Fibroblast of villous mesenchyme (primary cell): ENCODE measurements at places on chromosomes 2 and 18.
A peak's percentile ranks its signal among the peaks of the same experiment; 100 is the strongest.

DNA sequence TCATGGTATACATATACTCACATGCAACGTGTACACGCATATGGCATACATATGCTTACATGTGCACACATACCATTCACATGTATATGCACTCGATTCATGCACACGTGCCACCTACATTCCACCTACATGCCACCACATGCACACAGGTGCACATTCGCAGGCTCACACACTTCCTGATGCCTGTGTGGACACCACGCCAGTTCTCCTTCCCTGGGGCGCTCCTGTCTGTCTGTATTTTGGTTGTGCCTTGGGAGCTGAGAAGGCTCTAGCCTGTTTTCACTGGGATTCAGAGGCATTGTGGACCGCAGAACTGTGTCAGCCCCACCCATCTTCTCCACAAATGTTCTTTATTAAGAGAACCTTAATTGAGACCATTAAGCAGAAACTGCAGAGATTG lies 96.6 kb upstream of the CTDP1 start:
- no peak for DNase-seq

DNA sequence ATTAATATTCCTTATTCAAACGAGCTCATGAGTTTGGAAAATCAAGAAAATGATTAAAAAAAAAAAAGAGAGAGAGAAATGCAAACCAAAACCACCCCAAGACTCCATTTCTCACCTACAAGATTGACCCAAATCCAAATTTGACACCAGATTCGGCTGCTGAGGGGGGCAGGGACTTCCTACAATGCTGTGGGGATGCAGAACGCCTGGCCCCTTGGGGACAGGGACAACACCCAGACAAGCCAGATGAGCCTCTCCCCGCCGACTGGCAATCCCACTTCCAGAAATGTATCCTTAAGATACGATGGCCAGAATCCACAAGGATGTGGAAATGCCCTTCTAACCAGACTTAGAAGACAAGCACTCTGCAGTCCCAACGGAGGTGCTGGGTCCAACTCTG lies 20.7 kb downstream of the BOK start:
- no peak for DNase-seq

- DNase-seq: no peak
These were observed 3.6 kb upstream of the PROM2 start for GRCh38 chr2:95270541-95271081.

GRCh38 chr2:173764094-173764493 lies 201.1 kb downstream of the SP3 start:
- DNase-seq: no peak

GRCh38 chr2:195505701-195506100 lies 151.3 kb upstream of the SLC39A10 start:
- no peak for DNase-seq

- DNase-seq: peak; percentile 22
These were observed 519 bp downstream of the TEX261 start for GRCh38 chr2:70994009-70994698.

GRCh38 chr2:127581050-127581345 lies 45.5 kb downstream of the MYO7B start:
- no peak for DNase-seq

DNA sequence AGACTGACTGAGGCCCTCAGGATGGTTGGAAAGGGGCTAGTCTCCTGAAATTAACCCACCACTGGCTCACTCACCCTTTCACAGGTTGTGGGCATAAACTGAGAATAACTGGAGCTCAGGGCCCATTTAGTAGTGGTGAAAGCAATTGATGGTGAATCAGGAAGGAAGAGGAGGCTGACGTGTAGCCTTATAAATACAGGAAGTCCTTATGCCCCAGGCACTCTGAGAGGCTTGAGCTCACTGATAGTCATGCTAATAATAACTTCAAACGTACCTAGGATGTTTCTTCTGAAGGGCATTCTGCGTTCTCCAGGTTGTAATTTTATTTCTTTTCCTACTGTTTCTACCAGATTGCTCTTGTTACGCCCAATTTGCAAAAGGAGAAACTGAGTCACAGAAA lies 328.4 kb downstream of the CLIP4 start:
- DNase-seq: peak; percentile 8

DNA sequence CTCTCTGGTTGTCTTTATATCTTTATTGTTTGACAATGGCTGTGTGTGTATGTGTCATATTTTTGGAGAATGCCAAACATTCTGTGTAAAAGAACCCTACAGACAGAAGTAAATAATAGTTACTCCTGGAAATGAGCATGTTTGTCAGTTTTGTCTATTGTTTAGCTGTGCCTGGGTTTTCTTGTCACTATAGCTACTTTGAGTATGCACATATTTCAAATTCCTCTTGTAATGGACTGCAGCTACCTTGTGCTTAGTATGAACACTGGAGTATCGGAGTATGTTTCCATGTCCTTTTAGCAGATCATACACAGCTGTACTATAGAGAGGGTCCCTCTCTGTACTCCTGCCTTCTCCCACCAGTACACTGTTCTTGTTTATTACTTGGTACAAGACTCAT lies 58.0 kb upstream of the DOCK10 start:
- no peak for DNase-seq

DNA sequence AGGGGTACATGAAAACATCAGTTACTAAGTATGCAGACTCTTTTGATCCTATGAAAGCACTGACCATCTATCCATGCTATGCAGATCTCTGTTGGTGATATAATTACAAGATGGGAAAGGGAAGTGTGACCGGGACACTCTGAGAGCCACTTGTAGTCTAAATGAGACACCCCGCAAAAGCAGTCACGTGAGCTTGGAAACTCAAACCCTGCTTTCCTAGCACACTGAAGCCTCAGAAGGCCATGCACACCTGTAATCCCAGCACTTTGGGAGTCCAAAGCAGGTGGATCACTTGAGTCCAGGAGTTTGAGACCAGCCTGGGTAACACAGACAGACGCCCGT lies 137.5 kb downstream of the INO80D start:
- no peak for DNase-seq

DNA sequence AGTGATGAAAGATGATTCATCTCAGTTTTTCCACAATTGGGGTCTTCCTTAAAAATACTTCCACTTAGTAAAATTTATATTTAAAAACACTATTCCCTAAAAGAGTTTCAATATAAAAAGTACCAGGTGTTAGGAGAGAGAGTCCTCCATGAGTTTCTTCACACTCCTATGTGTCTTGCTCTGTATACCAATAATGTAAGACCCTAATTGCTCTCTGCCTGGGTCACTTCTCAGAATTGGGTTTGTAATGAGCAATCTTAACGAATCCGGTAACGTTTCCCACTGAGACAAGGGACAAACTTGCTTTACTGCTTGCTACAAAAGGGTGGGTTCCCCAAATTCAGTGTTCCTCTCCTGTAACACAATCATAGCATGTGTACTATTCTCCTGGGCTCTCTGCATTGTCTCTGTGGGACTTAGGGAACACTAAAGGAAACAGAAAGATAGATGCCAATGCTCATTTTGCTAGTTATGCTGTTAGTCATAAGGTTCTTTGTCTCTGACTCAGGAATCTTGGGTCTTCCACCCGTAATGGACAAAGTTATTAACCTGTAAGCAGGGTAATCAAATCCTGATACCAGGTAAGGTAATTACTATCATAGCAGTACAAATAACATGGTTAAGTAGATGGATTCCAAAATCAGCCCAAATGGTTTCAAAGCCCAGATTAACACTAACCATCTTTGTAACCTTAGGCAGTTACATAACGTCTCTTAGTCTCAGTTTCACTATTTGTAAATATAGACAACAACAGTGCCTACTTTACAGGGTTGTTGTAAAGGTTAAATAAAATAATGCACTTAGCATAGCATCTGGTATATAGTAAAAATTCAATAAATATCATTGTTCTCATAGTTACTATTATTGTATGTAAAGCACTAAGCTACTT lies 46.3 kb downstream of the ITSN2 start:
- DNase-seq: no peak

GRCh38 chr18:13279181-13280069 lies 60.9 kb downstream of the LDLRAD4 start:
- no peak for DNase-seq
